ENCODE measurements at places on chromosomes 4 and X.

DNA sequence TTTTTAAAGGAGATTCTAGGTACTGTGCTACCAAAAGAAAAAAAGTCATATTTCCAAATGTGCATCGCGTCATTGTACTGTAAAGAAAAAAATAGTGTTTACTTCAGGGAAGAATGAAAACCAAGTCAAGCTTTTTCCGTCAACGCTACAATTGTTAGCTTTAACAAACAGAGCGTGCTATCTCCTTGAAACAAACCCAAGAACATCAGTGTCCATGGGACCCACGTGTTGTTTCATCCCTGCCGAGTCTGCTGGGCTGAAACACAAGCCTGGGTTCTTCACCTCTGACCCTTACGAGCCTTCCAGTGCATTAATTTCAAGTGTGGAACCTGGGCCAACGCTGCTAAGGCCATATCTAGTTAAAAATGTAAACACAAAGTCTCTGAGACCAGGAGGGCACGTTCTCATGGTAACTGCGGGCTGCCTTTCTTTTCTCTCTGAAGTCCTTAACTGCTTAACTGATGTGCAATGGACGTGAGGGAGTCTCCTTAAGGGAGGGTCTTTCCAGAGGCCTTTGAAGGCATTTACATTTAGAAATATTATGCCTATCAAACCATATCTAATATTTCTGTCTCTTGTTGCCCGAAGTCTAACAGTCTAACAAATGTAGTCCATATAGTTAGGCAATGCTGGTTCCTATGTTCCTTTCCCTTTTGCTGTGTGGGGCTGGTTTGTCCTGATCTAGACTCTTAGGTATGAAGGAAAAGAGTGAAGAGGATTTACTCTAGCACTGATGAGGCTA, 36.3 kb downstream of the ING2 start:
- DNase-seq = no peak

DNA sequence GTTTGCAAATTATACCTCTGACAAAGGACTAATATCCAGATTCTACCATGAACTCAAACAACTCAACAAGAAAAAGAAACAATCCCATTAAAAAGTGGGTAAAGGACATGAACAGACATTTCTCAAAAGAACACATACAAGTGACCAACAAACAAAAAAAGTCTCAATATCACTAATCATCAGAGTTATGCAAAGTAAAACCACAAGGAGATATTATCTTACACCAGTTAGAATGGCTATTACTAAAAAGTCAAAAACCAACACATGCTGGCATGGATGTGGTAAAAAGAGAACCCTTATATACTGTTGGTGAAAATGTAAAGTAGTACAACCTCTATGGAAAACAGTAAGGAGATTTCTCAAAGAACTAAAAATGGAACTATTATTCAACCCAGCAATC, 234.4 kb downstream of the NKX6-1 start:
- DNase-seq = no peak

DNA sequence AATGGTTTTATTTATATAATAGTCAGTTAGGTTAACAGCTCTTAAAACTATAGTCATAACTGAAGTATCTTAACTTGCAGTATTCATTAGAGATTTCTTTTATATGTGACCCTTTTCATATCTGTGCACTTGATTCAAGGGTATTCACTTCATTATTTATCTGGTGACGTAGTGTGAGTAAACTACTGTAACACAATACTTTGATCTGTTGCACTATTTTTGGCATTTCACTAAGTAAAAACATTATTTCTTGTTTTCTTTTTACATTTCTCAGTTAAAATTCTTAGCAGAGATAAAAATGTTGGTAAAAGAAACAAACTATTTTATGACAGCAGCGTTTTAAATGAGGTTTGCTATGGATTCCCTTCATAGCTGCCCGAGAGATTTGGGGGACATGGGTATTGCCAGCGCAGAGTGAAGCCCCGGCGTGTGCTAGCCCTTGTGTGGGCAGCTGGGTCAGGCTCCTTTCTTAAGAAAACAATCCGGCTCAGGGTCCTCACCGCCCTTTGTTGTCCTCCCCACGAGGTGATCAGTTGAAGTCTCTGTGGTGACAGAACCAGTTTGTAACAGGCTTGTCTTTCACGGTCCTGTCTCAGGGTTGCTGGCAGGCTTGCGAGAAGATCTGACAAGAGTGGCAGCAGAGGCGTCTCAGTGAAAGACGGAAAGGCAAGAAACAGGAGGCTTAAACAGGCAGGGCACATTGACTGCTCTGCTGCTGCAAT, 293.4 kb downstream of the BMPR1B start:
- no peak for DNase-seq

GRCh38 chr4:121788896-121789295, 12.2 kb upstream of the EXOSC9 start:
- no peak for DNase-seq

- DNase-seq = no peak
These were observed 42.9 kb downstream of the NDST3 start for GRCh38 chr4:118076958-118077766.

DNA sequence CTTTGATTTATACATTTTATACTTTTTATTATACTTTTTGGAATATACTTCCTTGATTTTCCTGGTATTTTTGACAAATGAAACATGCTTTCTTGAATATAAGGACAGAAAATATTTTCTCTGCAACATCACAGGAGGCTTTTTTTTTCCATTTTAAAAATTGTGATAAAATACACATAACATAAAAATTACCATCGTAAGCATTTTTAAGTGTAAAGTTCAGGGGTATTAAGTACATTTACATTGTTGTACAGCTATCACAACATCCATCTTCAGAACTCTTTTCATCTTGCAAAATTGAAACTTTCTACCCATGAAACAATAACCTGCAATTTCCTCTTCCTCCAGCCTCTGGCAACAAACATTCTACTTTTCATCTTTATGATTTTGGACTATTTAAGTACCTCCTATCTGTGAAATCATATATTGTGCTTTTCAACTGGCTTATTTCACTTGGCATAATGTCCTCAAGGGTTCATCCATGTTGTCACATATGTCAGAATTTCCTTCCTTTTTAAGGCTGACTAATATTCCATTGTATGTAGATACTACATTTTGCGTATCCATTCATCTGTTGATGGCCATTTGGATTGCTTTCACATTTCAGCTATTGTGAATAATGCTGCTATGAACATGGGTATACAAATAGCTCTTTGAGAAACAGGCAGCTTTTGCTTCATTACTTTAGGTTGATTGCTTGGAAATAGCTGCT, 412.6 kb downstream of the RAPGEF2 start:
- no peak for DNase-seq
